ENCODE measurements at places on chromosomes 12 and 14. TPM values are rescaled to one million over a fixed set of nuclear protein-coding genes. Genes with fewer than 3 reads are reported as not detected.

The TCL1B gene
- total RNA-seq, result not detected

The RASSF8 gene
- 1.3 TPM for total RNA-seq

The MYF5 gene
- not detected for total RNA-seq

The RNASE9 gene
- not detected for total RNA-seq

The PTPN6 gene
- total RNA-seq, result 483 TPM

The BCL2L14 gene
- 7.7 TPM for total RNA-seq

DNA sequence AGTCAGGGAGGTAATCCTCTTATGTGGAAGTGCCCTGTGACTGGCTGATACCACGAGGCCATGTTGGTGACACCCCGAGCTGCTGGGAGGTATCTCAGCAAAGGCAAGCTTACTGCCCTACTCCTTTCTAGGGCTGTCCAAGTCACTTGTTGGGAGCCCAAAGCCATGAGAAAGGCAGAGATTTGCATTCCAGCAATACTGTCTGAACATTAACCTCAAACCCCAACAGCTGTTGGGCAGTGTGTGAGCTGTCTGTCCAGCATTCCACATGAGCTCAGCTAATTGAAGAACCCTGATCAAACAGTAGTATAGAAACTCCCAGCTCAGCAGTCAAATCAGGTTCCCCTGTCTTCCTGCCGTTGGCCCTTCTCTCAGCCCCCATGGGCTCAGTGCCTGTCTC lies 9.2 kb downstream of the ABHD4 start:
- no peak for DNase-seq

- DNase-seq, result peak; percentile 71
Observed at GRCh38 chr14:105485739-105486162, 935 bp upstream of the CRIP1 start.

DNA sequence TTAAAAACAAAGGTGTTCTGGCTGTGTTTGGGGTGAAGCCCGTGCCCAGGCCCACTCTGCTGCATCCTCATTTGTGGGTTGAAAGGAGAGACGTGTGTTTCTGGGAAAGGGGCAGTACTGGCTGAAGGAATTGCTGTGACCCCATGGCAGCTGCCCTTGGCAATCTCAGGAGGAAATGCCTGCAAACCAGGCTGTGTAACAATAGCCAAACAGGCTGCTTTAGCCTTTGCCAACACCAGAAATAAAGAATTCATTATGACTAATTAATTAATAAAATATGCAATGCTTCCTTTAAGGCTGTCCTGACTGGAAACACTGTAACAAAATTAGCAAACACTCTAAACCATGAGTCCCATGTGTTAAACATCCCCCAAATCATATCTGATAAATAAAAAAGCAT lies 53.0 kb upstream of the KRR1 start:
- DNase-seq, result no peak

DNA sequence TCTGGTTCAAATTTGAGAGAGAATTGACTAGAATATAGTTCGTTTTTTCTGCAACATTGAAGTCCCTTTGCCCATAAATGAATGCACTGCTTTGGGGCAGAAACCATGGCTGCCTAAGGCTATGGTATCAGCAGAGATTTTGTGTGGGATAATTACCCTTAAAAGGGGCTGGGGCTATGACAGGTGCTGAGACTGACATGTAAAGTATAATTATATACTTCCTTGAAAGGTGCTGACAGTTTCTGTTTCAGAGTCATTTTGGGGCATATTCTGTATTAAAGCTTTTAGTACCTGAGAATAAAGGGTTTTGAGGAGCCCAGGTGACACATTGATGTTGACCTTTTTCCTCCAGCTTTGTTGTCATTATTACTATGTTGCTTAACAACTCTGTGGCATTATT lies 150.3 kb upstream of the PTPRQ start:
- no peak for DNase-seq

GRCh38 chr12:55073043-55074022 lies 52.9 kb upstream of the OR9K2 start:
- peak; percentile 89 for DNase-seq

DNA sequence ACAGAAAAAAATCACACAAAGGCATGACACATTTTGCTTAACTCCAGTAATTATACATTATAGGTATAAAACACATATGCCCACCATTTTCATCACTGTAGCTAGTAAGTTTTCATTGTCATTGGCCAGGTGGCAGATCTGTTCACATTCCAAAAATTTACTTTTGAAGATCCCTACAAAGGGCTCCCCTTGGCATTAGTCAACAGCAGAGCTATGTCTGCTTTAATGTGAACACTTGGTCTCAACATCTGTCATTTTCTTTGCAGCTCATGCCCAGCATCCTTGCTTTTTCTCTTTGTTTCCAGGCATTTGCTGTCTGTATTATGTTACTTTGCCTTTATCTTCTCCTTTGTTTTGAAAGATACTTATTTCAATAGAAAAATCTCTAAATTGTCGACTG lies 519.1 kb upstream of the FOXG1 start:
- DNase-seq, result no peak

DNA sequence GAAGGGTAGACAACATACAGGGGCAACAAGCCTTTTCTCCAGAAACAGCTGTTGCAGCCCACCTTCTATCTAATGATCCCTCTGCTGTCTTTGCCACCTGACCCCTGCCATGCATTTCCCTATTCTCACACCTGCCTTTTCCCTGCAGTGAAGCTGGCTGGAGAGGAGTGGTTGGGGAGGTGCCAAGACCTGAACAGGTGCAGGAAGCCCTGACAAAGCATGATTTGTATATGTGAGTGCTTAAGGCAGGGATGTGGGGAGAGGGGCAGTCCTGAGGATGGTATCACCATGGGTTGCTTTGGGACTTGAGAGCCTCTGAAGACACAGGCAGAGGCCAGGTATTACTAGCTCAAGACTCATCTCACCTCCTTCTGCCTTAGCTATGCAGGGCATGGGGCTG lies 2.9 kb upstream of the PFDN5 start:
- no peak for DNase-seq

DNA sequence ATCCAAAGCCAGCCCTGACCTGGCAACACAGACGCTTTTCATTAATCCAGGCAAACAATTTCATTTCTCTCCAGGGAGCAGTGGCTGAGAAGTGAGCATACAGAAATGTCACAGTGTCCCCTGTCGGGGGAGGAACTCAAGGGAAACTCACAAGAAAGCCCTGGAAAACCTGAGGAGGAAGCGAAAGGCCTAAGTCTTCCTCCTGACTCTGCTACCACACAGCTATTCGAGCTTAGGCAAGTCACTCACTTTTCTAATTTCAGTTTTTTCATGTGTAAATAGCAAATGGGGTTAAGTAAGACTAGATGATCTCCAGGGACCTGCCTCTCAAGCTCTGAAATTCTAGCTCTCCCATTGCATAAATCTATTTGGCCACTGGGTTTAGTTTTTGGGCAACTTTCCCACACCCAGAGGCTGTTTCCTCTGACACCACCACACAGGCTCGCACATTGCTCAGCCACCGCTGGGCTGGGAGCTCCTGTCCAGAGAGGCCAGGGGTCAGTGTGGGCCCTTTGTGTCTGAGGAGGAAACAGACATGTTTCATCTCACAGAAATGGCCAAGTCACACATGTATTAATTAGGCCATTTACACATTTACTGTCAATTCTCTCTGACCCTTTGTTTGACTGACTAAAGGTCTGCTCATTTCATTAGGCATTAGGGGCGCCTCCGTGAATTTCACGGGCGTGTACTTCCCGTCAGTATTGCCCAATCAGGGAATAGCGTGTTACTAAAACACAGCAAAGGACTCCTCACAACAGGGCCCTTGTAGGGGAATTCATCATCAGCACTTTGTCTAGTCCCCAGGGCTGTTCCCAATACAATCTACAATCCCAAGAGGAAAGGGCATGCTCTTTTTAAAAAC lies 9.8 kb upstream of the PNMA1 start:
- no peak for DNase-seq

DNA sequence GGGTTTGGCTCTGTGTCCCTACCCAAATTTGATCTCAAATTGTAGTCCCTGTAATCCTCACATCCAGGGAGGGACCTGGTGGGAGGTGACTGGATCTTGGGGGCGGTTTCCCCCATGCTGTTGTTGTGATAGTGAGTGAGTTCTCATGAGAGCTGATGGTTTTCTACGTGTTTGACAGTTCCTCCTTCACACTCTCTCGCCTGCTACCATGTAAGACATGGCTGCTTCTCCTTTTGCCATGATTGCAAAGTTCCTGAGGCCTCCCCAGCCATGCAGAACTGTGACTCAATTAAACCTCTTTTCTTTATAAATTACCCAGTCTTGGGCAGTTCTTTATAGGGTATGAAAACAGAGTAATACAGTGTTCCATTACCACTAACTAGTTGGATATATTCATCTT lies 10.3 kb upstream of the LRRC23 start:
- no peak for DNase-seq

DNA sequence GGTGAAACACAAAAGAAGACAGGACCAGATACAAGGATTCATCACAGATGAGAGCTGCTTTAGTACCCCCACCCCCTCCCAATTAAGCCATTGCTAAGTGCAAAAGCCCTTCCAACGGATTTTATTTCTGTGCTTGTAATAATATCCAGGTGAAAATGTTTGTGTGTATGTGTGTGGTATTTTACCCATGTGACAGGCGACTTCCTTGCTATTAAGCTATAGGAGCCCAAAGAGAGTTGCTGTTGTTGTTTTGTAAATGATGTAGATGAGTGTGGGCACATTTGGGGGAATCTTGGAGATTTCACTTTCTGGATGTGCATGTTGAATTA lies 3.2 kb upstream of the HOXC4 start:
- DNase-seq, result no peak
